Jurkat, Clone E6-1 (cell line): ENCODE measurements at places on chromosomes 7 and 10.

GRCh38 chr10:89475591-89475998 lies 59.8 kb downstream of the SLC16A12 start:
- DNase-seq, result no peak

DNA sequence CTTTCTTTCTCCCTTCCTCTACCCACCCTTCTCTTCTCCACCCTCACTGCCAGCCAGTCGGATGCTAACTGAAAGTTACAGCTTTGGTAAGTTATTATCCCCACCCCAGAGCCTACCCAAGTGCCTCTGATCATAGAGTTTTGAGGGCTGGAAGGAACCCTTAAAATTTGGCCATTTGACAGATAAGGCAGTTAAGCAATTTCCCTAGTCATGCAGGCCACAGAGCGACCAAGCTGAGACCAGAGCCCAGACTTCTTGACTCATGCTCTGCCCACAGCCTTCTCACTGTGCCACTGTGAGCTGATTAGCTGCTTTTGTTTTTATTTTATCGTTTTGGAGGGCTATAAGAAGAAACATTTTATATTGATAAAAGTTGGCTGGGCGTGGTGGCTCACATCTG lies 17.2 kb downstream of the SAP25 start:
- no peak for DNase-seq

DNA sequence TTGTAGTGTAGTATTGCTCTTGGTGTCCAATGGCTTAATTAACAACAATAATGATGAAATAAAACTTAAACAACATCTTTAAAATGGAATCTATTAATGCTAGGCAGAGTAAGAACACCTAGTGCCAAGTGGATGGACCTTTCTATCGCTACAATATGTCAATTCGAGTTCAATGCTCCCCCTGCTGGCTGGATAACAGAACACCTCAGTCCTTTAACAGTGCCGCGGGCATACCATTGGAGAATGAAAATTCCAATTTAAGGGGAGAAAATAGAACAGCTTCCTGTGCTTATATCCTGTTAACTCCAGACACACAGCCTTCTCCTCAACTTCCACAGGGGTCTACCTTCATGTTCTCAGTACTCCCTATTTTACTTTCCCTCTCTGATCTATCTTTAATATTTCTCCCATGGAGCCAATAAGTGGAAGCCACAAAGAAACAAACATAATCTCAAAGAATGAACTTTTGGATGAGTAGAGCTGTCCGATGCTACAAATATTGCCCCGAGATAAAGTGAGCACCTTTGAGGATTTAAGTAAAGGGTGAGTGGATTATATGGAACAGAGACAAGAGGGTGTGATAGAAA lies 41.4 kb downstream of the COL1A2 start:
- DNase-seq, result peak; percentile 42

DNA sequence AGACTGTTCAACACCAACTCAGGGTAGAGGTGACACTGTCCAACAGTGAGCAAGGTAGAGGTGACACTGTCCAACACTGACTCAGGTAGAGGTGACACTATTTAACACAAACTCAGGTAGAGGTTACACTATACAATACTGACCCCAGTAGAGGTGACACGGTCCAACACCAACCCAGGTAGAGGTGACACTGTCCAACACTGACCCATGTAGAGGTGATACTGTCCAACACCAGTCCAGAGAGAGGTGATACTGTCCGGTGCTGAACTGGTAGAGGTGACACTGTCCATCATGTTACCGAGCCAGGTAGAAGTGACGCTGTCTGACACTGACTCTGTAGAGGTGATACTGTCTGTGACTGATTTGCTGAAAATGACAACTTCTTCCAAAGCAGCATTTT lies 102.4 kb downstream of the GATA3 start:
- DNase-seq, result no peak

GRCh38 chr10:75525067-75525466 lies 93.6 kb downstream of the LRMDA start:
- no peak for DNase-seq

- no peak for DNase-seq
Observed at GRCh38 chr7:49530481-49530880, 243.0 kb upstream of the VWC2 start.

DNA sequence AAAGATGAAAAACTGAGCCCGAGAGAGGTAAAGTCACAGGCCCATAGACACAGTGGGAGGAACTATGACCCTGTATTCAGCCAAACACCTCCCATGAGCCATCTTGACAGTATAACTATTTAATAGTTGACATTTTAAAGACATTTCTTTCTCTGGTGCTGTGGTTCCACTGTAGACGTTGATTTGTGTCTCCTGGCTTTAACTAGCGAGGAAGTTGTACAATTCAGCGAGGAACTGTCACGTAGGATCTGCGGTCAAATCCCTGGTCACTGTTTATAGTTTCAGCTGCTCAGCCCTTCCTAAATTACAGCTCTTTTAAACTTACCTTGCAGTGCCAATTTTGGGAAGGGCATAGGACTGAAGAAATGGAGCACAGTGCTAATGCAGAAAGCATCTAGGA lies 7.1 kb upstream of the CELF2 start:
- no peak for DNase-seq

GRCh38 chr10:130930821-130931220 lies 380.7 kb downstream of the TCERG1L start:
- DNase-seq, result no peak

DNA sequence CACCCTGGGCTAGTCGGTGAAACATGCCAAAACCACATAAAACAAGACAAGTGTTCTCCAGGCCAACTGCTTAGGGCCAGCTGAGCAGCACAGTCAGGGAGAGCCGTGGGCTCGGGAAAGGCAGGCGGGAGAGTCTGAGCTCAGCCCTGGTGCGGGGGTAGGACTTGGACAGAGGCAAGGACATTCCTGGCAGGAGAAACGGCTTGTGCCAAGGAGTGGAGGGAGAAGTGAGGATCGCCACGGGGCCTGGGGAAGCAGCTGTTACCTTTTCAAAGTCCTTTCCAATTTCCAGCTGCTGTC lies 4.2 kb downstream of the ELN start:
- no peak for DNase-seq

- DNase-seq, result no peak
Observed at GRCh38 chr10:13892001-13892491, 305.3 kb downstream of the PRPF18 start.

- DNase-seq, result peak; percentile 45
Observed at GRCh38 chr7:71735961-71736556, 604.1 kb downstream of the GALNT17 start.

GRCh38 chr10:6542999-6543430 lies 37.1 kb downstream of the PRKCQ start:
- peak; percentile 99 for DNase-seq

DNA sequence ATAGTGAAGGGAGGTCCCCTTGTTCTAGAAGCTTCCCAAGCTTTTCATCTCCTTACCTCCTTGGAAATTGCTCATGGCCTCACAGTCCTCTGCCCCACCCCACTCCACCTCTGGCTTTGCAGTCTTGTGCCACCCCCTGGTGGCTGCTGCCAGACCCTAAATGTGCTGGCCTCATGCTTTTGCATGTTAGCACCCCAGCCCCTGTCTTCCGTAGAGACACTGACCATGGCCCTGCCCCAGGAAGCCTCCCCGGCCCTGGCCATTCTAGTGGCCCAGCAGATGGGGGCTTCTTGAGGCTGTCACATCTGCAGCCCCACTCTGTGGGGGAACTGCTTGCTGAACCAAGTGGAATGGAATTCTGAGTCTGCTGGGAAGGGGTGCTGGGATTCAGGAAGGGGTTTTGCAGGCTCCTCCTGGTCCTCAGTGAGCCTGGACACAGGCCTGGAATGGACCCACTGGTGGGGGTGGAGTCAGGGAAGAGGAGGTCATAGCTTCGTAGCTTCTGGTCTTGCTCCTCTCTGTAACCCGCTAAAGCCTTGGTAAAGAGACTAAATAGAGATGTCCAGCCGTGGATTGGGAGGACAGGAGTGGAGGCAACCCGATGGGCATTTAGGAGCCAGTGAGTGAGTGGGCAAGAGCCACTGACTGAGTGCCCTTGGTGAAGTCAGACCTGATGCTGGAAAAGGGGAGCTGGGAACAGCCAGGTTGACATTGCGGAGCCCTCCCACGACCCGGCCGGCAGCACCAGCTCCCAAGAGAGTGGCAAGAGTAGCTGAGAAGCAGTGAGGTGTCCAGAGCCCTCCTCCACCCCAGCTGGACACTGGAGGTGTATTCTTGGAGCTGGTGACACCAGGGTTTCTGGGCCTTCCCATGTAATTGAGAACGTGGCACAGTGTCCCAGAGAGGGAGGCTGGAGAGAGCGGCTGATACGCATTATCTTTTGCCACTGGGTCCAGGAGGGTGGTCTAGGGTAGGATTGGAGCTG lies 20.9 kb downstream of the RAMP3 start:
- no peak for DNase-seq

DNA sequence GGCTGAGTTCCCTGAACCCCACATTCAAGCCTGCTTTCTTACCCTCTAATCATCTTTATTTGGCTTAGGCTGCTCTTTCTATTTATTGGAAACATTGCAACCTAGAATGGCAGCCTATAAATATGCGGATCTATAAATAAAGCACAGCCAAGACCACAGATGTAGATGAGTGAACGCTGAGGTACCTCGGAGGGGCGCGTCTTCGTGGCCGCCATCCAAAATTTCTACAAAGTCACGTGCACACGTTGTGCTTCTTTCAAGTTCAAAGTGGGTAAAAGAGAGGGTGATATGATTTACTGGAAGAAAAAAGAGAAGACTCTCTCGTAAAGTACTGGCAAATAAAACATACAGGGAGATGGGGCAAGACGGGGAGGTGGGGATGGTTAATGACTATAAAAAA lies 132.6 kb upstream of the RSU1 start:
- no peak for DNase-seq

- no peak for DNase-seq
Observed at GRCh38 chr7:106866298-106867281, 1.5 kb downstream of the PIK3CG start.

DNA sequence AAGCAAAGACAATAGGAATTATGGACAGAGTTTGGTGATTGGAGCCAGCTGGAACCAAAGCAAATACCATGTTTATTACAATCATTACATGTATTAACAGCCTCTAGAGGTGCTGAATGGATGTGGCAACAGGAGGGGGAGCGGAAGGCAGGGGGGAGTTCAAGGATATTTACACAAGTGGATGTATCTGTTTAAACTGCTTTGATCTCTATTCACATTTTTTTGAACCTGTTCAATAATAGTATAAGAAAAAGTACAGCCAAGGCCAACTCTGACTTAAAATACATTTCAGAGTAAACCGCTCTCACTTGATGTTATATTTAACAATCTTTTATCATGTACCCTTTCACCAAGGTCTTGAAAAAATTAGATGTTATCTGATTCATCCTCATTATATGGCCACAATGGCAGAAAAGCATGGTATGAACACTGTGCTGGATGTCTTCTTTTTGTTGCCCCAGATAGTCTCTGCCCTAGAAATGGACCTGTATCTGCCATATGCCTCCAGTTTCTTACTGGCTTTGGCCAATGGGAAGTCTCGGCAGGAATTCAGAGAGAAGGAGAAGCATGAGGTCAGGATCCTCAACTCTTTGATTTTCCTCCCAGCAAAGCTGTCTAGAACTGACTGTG lies 88.2 kb upstream of the FAM133B start:
- DNase-seq, result no peak

- peak; percentile 76 for DNase-seq
Observed at GRCh38 chr10:93376372-93377293, 105.5 kb downstream of the MYOF start.

GRCh38 chr10:1477578-1477977 lies 259.7 kb downstream of the ADARB2 start:
- no peak for DNase-seq

DNA sequence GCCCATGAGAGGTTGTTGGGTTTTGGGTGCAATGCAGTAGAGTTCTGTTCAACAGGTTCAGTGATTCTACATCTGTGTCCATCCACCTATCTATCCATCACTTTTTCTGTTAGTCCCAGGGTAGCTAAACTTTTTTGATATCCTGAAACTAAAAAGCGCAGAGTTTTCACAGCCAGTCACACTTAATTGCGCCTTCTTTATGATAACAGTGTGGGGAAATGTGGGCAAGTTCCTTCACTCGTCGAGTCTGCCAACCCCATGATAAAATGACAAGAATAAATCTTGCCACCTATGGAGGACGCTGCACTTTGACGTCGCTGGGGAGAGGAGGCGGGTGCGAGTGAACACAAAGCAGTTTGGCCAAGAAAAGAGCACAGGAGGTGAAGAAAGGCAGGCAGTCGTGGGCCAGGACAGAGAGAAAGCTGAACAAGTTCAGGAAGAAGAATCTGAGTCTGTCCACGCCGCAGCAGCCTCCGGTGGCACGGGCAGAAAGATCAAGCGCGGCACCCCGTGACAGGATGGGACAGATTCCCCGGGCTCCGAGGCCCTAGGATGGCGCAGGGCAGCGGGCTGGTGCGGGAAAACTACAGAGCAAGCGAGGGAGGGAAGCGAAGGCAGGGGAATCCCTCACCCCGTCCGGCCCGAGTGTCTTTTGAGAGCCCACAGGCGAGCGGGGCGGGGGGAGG lies 9.2 kb downstream of the SP8 start:
- DNase-seq, result no peak

- no peak for DNase-seq
Observed at GRCh38 chr7:18835001-18835690, 282.3 kb downstream of the TWIST1 start.

DNA sequence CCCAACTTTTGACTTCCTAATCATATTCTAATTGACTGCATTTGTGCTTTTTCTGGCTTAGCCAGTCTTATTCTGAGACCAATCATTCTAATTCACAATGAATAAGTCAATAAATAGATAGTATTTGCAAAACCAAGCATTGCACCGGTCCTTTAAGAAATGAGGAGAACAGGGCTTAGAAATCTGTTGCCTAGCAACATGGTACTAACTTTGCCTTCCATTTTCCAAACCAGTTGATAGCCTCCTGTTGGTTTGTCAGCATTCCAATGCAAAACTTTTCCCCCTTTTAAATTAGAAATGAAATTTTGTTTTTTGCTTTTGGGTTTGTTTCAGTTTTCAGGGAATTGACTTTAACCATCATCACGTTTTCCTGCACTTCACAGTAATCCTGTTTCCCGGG lies 603.5 kb upstream of the NRP1 start:
- no peak for DNase-seq

GRCh38 chr10:68110027-68110426 lies 739 bp downstream of the MYPN start:
- no peak for DNase-seq

GRCh38 chr10:124736491-124737136 lies 7.6 kb downstream of the FAM53B start:
- DNase-seq, result no peak

DNA sequence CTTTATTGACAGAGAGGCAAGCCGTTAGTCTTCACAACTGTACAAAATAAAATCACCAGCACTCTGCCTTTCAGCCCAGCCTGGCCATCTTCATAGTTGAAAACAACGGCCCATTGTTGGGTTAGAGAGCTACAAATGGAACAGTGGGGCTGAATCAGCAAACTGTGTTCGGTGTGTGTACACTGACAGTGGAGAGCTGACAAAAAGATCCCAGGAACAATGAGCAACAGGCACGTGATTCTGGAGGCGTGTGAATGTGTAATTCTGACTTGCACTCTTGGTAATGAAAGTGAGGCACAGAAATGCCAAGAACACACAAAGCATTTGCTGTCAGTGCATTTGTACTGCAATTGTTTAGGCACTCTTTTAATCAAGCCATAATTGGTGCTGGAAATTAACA lies 303.7 kb downstream of the WDR11 start:
- DNase-seq, result no peak
